M059J (cell line): ENCODE measurements at places on chromosomes 7 and 10. TPM values are rescaled to one million over a fixed set of nuclear protein-coding genes. Genes with fewer than 3 reads are reported as not detected.

Gene LMBR1
- total RNA-seq = 31.1 and 39.9 TPM in 2 replicates

Gene C10orf53
- total RNA-seq = not detected in 2 replicates

Gene TAS2R16
- not detected in 2 replicates for total RNA-seq

Gene SFTPD
- total RNA-seq = not detected in 2 replicates

Gene CARD11
- 2.2 and 5.2 TPM in 2 replicates for total RNA-seq

Gene HOXA3
- total RNA-seq = 0.86 and 8.6 TPM in 2 replicates

Gene CNNM1
- 1.6 and 2.4 TPM in 2 replicates for total RNA-seq

Gene TAS2R4
- 0.20 TPM in 1 of 2 replicates, not detected in the other for total RNA-seq

Gene C1QL3
- total RNA-seq = not detected in 2 replicates
